NCI-H524 treated with DMSO at 0.1 percent for 48 hours (cell line): ENCODE measurements at places on chromosomes 6 and 20.

DNA sequence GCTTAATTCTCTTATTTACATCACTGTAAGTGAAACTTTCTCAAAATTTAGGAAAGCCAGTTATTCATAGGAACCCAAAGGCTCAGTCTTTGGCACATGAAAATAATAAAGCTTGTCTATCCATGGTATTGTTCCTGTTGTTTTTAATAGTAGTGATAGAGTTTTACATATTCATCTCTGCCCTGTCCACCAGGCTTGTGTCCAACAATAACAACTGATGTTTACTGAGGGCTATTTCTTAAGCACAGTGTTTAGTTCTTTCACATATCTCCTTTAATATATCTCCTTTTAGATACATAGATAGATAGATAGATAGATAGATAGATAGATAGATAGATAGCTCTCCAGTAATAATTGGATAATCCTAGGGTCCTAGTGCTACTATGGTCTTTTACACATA, 34.2 kb downstream of the FOXQ1 start:
- DNase-seq = no peak

GRCh38 chr6:30750379-30750668, 6.0 kb upstream of the IER3 start:
- no peak for DNase-seq

GRCh38 chr20:20003031-20003954, 13.9 kb upstream of the NAA20 start:
- DNase-seq = no peak

- DNase-seq = no peak
These were observed 9.6 kb downstream of the CD24 start for GRCh38 chr6:106964954-106965353.

DNA sequence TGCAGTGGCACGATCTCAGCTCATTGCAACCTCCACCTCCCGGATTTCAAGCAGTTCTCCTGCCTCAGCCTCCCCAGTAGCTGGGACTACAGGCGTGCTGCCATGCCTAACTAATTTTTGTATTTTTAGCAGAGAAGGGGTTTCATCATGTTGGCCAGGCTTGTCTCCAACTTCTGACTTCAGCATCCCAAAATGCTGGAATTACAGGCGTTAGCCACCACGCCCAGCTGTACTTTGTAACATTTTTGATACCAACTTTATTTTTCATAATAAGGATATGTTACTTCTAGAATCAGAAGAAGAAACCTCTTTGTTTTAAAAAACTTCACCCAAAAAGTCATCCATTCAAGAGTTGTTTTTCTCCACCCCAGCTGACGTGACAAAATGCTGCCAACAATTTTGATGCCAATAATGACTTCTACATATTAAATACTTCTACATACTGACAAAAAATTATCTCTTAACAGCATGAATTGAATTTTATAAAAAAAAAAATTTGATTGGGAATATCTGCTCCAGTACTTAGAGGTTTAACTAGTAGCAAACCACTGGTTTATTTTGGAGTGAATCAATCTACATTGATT, 22.5 kb upstream of the PRIM2 start:
- DNase-seq = no peak

DNA sequence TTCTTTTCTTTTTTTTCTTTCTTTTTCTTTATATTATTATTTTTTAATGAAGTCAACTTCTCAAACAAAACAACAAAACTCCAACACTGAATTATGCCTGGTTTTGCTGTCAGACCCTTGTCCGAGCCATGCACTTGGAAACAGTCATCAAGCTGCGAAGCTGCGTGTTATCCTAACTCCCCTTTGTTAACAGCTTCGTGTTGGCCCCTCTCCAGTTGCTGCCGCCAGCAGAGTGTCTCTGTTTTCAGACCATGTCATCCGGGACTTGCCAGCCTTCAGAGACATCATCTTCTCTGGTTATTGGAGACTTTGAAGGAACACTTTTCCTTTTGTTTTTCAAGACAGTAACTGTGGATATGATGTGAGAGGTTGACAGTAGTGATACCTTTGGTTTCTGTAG, 83.1 kb downstream of the TRMT11 start:
- DNase-seq = no peak

DNA sequence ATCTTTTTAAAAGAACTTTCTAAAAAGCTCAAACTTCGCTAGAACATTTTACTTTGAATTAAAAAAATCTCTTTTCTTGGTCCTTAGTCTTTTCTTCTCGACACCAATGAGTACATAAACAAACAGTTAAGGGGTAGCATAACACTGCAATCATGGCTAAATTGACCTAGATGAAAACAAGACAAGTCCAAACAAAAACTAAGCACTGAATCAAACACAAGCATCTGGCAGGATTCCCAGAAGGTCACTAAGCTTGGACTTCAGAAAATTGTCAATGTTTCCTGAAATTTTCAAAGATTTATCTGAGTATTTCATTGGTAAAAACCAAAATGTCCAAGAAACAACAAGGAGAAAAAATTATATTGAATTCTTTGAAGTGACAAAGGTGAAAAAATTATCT, 5.0 kb downstream of the COL21A1 start:
- DNase-seq = no peak

- no peak for DNase-seq
These were observed 302.6 kb downstream of the CDH4 start for GRCh38 chr20:61554617-61555016.

DNA sequence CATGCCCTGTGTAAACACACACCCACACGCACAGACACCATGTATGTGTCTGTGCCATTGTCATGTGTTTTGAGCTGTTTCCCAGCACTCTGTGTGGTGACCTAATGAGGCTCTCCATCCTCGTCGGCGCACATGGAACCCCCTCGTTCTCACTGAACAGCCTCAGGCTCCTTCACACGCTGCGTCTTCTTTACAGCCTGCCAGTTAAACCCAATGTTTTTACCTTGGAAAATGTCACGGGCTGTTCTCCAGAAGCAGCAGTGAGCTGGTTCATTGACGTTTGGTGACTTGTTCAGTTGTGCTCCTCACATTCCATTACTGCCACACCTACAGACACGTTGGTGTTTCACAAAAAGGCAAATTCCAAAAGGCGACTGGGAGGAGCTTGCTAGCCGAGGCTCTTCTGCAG, 201.0 kb upstream of the FOXQ1 start:
- DNase-seq = no peak

DNA sequence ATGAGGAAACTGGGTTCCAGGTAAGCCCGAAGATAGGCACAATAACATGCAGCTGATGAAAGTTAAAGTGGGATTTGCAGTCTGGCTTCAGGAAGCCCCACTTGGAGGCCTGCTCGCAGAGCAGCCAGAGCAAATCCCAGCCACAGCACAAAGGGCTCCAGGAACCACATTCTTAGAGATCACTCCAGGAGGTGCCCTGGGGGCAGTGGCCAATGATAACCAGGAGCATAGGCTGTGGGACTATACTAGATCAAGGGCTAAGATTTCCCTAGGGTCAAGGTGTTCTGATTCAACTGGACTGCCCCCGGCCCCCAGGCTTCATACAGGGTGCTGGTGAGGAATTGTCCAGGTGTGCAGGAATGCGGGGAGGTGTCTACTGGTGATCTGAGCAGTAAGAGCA, 133.9 kb upstream of the PTPRT start:
- DNase-seq = no peak

GRCh38 chr6:151620179-151620578, 126.4 kb downstream of the CCDC170 start:
- DNase-seq = no peak

- DNase-seq = no peak
These were observed 35.6 kb upstream of the RPS6KA2 start for GRCh38 chr6:166662690-166663089.

DNA sequence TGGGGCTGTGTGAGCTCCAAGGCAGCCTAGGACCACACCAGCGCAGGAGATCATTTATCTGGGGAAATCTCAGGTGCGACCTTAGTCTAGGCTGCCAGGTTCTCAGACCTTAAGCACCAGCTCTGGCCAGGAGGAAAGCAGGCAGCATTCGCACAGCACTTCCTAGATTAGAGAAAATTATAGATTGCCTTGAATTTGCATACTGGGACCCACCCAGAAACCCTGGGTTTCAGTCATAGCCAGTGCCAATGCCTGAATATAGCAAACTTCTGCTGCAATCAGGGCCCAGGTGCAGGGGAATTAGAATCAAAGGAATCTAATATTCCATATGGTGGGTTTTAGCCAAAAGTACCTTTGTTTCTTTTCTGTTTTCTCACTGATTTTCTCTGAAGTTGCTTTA, 204.3 kb upstream of the CST7 start:
- DNase-seq = no peak

- no peak for DNase-seq
These were observed 54.8 kb downstream of the HECA start for GRCh38 chr6:139189665-139190064.

GRCh38 chr6:44304282-44305199, 8.6 kb downstream of the AARS2 start:
- DNase-seq = no peak

GRCh38 chr20:38973645-38974044, 11.5 kb downstream of the DHX35 start:
- DNase-seq = no peak

GRCh38 chr20:2749343-2749950, 51.0 kb downstream of the CPXM1 start:
- no peak for DNase-seq

DNA sequence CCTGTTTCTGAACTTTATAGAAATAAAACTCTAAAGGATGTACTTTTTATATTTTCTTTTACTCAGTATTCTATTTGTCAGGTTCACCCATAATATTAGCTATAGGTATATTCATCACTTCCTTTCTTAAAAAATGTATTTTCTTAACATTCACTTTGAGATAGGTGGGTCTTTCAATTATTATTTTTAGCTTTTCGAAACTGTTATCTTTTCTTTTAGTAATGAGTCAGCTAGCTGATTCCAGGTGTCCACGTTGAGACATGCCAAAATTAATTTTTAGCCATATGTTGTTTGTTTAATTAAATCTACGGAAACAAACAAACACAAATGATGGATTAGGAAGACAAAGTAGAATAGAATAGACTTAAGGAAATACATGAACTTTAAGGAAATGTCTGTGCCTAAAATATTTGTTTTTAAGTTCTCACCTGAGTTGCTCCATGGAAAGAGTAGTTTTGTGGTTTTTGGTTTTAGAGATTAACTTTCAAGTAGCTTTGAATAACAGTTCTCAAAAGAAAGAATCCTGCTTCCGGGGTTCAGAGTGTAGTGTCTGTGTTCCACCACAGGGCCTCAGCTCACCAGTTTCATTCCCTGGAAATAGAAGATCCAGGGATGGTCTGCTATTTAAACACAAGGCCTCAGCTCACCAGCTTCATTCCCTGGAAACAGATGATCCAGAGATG, 435.0 kb downstream of the HAO1 start:
- no peak for DNase-seq

DNA sequence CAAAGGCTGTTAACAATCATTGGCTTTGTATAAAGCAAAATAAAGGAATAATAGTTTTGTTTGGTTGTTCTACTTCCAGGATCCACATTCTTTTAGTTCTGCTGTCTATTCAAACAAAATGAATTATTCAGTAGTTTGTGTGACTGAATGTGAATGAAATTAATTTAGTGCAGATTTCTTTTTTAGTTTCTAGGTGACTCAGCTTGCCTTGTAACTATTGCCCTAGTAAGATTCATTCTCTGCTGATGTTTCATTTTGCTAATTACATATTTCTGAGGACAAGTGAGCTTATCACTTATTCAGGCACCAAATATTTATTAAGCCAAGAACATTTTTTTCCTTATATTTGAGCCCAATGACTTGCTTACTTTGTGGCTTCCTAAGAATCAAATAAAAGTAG, 46.5 kb upstream of the RIPOR2 start:
- DNase-seq = no peak

DNA sequence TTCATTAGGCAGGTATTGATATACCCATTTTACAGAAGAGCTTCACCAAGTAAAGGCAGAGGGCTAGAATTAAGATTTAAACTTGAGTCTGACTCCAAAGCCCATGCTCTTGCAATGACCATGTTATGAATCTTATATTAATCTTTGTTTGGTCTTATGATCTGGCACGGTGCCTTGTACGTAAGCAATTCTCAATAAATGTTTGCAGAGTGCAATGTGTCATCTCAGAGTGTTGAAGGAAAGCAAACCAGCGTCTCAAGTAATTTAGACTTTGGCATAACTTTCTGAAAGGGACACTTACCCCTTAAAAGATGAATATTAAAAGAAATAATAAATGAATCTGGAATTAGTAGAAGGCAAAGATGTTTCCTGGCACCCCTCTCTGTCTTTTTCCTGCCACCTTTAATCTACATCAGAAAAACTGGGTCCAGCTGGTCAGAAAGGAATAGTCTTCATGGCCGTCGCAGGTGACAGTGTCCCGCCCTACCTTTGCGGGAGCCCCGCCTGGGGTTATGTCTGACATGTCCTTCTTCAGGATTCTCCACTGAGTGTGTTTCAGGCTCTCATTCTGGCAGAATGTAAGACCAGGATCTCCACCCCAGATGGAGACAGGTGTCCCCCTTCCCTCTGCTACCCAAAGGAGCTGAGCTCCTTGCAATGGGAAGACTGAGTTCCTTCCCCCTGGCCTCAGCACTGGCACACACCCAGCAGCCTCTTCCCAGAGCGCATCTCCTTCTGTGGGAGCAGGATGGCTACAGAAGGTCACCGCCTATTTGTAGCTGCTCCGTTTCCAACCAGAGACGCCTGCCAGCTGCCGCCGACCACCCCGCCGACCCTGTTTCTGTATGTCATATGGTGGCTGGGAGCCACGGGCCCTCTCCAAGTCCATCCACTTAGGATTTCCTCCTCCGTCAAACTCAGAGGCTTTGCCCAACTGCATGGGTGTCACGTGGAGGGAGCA, 266.3 kb upstream of the ECI2 start:
- no peak for DNase-seq

- DNase-seq = no peak
These were observed 20.4 kb upstream of the UNC93A start for GRCh38 chr6:167270499-167271311.

- no peak for DNase-seq
These were observed 102.7 kb downstream of the FIG4 start for GRCh38 chr6:109793792-109794191.

DNA sequence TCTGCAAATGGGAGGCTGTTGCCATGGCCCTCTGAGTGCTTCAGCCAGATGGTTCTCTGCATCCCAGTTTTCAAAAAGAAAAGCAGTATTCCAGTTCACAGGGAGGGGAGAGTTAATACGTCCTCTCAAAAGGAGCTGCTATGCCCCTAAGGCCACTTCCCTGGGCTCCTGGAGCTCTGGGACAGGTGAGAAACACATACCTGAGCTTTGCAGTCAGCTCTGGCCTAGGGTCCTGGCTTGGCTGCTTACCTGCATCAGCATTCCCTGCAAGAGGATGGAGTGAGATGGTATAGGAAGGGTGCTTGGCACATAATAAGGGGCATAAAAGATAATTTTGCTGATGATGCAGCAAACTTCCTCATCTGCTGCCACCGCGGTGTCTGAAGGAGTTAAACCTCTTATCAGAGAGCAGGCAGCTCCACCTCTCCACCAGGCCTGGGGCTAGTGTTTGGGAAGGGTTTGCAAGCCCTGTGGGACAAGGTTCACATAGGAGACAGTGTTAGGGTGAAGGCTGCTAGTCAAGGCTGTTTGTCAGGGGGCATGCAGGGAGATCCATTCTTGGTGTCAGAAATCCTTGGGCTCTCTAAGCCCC, 62.7 kb downstream of the SLC24A3 start:
- no peak for DNase-seq

DNA sequence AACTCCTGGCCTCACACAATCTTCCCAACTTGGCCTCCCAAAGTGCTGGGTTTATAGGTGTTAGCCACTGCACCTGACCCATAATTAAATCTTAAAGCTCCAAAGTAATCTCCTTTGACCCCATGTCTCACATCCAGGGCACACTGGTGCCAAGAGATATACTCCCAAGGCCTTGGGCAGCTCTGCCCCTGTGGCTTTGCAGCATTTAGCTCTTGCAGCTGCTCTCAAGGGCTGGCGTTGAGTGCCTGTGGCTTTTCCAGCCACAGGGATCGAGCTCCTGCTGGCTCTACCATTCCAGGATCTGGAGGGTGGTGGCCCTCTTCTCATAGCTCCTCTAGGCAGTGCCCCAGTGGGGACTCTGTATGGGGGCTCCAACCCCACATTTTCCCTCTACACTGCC, 49.3 kb upstream of the CD2AP start:
- DNase-seq = no peak
